ENCODE measurements at places on chromosomes 3 and 15.

DNA sequence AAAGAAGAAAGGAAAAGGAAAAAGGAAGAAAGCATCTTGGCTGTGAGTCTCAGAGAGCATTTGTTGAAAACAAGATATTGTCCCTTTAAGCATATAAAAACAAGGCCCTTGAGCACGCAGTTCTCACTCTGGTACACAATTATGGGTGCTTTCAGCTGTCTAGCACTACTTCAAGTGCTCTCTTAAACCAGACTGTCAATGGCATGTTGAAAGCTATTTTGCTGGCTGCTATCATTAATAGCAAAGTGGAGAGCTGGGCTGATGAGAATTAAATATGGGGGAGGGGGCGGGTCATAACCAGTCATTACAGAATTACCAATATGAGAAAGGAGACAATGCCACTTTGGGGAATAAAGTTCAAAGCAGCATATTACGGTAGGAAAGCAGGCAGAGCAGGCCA, 9.3 kb downstream of the TLE3 start:
- no peak for DNase-seq

DNA sequence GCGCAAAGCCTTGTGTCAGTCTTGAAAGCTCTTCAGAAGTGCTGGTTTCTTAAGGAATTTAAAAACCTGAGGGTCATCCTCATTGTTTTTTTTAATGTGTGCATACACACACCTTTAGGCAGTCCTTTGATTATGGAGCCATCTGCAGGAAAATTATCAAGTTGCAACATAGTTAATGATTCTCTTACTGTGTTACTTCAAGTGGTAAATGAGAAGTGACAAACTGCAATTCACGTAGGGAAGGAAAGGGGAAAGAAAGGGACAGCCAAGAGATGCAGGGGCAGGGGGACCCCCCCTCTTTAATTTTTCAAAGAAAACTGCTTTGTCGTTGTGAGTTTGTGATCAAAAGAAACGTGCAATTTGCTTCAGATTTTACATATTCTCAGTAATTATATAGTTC, 162.4 kb upstream of the CGNL1 start:
- DNase-seq: no peak

GRCh38 chr15:57752436-57752835, 45.9 kb downstream of the POLR2M start:
- DNase-seq: no peak

DNA sequence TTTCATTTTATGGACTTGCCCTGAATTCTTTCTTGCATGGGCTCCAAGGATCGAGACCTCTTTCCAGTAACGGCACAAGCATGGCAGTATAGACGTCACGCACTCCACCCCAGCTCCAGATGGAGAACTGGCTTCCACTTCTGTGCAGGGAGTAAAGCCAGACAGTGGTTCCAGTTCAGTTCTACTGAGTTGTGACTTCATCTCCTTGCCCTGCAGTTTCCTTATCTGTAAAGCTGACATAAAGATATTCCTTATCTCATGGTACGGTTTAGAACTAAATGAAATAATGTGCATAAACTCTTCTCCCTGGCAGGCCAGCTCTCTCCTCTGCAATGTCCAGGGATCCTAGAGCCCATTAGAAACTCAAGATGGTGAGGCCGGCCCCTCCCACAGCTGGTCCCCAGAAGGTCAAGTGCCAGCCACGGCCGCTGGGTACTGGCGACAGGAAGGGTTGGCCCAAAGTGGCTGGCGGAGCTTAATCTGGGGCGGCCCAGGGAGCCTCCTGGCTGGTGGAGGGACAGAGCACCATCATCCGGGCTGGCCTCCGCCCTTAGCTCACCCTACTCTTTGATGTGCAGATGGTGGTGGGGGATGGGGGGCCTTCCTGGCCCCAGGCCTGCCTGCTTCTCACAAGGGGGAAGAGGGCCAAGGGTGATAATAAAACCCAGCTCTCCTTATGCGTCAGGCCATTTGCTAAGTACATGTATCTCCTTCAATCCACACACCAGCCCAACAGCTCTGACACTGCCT, 7.2 kb downstream of the MESP2 start:
- no peak for DNase-seq

DNA sequence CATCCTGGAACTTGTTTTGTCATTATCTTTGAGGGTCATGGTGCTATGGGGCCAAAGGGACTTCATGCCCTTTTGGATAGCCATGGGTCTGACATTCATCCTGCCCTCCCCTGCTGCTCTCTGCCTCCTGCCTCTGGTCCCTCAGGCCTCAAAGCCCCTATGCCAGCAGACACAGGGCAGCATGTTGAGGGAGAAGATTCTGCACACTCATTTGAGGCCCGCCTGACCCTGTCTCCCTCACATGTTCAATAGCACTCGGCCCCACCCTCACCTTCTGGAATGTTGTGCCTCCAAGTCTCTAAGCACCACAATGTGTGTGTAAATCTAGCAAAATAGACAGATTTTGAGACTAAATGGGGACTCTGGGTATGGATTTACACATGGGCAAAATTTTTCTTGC, 178.7 kb upstream of the ANKRD28 start:
- no peak for DNase-seq

DNA sequence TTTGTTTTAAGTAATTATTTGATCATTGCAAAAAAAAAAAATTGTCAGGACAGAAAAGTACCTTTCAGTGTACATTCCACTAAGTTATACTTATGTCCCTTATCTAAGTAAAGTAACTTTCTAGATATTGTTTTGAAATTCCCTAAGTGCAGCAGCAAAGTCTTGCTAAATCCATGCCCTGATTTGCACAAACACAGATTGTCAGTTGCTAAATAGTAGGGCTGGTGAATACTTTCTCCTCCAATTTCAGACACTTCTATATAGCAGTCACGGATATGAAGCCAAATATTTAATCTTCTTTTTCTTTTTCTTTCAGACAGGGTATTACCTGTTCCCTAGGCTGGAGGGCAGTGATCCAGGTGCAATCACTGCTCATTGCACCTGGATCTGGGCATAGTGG, 12.9 kb downstream of the LRRC2 start:
- DNase-seq: no peak

- no peak for DNase-seq
These were observed 350.5 kb downstream of the TIGIT start for GRCh38 chr3:114644367-114644766.

DNA sequence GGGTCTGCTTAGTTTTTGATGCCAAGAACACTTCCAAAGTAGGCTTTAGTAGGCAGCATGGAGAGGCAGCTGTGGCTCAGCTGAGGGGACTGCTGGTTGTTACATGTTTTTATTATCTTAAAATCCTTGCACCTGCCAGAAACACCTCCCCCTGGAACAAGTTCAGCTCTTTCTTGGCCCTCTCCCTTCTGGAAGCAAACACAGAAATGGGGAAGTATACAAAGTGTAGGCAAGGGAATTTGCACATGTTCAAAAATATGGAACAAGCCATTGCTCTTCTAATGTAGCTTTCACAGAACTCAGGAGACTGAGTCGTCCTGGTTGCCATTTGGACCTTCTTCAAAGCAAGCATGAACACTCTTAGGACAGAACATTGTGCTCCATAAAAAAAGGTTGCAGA, 169.1 kb upstream of the SEMA6D start:
- no peak for DNase-seq

- no peak for DNase-seq
These were observed 329.4 kb upstream of the CTNNB1 start for GRCh38 chr3:40869939-40870338.

DNA sequence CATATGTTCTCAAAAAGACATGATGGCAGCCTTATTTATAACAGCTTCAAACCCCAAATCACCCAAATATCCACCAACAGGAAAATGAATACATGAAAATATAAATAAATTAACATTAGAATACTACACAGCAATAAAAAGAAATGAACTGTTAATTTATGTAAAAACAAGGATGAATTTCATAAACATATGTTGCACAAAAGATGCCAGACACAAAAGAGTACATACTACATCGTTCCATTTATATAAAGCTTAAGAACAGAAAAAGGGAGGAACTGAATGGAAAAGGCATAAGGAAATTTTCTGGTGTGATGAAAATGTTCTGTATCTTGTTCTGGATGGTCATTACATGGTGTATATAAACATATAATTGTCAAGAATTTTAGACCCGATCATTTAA, 69.9 kb upstream of the TUSC7 start:
- no peak for DNase-seq

DNA sequence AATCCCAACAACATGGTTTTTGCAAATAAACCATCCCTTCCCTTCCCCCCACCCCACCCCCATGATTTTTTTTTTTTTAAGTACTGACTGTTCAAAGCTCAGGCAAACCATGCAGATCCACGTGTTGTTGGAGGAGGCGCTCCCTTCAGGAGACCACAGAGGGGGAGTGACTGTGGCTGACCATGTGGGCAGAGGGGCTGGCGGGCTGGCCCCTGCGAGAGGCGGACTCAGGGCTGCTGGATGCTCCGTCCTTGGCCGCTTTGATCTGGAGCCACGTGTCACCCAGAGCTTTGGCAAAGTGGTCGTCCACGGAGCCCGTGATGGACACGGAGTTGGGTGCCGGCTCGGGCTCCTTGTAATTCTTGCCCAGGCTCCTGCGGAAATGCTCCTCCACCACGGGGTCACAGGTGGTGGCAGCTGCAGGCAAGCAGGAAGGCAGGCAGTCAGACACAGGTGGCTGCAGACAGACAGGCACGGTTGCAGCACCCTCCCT, 85.3 kb downstream of the VGLL4 start:
- DNase-seq: no peak

- DNase-seq: no peak
These were observed 14.2 kb upstream of the SLC7A14 start for GRCh38 chr3:170600005-170600624.

- DNase-seq: no peak
These were observed 39.1 kb downstream of the DHX36 start for GRCh38 chr3:154285221-154285620.

GRCh38 chr15:90423801-90424319, 35.8 kb downstream of the IQGAP1 start:
- no peak for DNase-seq

DNA sequence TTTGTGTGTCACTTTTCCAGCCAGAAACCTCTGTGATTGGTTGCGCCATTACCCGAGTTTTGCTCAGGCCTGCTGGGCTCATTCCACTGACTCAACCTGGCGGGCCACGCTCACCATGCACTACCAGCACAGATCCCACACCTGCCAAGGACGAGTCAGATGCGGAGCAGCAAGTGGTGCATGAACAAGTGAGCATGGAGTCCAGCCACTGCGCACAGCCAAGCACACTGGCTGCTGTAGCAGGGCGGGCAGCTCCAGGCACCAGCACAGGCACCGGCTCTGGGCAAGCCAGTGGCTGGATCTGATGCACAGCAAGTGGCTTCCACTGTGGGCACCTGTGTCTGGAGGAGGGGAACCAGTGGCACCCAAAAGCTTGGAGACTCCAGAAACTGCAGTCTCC, 110.4 kb downstream of the CBLB start:
- DNase-seq: no peak

GRCh38 chr3:78414261-78414660, 1353.5 kb downstream of the ROBO1 start:
- DNase-seq: no peak

GRCh38 chr3:29140666-29141065, 140.2 kb upstream of the RBMS3 start:
- DNase-seq: no peak

- DNase-seq: no peak
These were observed 3.0 kb downstream of the RPL39L start for GRCh38 chr3:187136337-187136736.

DNA sequence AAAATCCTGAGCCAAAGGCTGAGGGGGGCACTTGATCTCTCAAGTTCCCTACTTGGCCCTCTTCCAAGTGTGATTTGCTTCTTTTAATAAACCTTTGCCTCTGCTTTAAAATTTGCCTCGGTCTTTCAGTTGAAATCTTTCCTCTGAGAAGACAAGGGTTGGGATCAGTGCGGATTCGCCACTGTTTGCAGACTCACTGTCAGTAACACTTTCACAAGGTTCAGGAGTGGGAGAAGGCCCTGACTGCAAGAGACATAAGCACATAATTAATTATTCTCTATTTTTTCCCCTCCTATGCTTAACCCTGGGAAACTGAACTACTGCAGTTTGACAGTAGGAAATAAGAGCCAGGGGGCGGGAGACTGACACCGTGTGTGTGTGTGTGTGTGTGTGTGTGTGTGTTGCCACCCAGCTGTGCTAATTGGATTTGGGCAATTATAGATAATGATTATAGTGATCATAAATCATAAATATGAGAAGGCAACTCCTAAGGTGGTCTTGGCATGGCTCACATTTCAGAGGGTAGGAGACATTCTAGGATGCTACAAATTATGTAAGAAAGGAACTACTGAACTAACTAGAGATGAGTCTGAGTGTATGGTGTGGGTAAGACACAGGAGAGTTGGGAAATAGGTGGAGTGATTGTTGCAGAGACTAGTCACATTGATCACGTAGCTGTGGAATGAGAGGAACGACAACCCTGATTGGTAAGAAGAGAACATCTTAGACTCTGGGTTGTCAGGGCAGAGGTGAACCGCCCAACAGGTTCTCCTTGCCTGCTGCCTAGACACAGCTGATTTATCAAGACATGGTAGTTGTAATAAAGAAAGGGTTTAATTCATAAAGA, 5.5 kb upstream of the ZNF662 start:
- no peak for DNase-seq

DNA sequence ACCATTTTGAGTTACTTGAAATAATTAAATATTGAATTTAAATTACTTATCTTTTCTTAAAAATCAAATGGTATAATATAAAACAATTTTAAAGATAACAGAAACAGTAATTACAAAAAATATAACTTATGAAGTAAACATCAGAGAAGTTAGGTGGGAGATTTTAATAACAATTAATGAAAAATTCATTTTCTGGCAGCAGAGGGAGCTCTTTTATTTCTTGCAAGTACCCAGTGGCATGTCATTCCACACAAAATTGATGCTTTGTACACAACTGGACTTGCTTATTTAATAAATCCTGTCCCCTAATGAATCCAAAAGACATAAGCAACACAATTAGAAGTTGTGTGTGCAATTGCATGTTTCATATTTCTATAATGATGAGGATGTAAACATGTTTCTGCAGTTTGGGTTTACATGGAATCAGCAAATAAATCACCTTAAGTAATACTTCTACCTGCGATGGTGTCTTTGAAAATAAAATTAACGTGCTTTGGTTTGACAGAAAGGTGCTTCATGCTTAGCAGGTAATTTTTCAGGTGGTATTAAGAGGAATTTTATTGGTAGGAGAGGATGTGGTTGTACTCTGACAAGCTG, 861.3 kb downstream of the ZPLD1 start:
- DNase-seq: no peak

DNA sequence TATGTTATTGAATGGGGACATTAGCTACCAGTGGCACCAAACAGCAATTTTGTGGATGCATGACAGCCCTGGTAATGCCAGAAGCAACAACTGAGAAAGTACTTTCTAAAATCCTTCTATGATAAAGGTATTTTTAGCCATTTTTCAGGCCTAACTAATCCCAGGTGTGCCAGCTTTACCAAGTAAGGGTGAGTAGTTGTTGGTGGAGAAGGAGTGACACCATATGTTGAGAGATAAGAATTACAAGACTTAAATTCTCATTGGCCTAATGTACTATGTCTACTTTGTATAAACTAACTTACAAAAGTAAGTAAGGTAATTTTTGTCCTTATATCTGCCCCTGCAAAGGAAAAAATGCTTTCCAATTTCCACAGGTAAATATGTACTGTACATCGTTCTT, 4.1 kb upstream of the COX17 start:
- no peak for DNase-seq

- no peak for DNase-seq
These were observed 55.9 kb downstream of the IFT80 start for GRCh38 chr3:160343132-160343531.

- DNase-seq: no peak
These were observed 142.7 kb upstream of the BHLHE40 start for GRCh38 chr3:4836516-4836915.

GRCh38 chr3:107392549-107393165, 15.4 kb downstream of the CCDC54 start:
- DNase-seq: no peak

All from activated CD4-positive, CD25-positive, alpha-beta regulatory T cell treated with anti-CD3 and anti-CD28 coated beads, Interleukin-2, amount 50 U/mL, for 16 hours (primary cell).